ENCODE measurements at places on chromosomes 2 and 18.

DNA sequence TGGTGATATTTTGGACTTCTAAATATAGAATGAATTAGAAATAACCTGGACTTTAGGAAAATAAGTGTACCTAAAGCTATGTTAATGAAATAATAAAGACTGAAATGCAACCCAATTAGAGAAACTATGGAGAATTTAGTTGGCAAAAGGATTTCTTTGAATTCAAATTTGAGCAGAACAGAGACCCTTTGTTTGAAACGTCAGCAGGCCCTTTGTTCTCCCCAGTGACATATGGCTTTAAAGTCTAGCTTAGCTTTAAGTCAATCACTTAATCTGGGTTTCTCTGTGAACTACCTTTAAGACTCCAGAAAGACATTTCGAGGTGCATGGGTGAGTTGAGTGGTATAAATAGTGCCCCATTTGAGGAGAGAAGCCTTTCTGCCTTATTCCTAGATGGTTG is 130.5 kb upstream of the CREB1 start:
- DNase-seq = no peak

- no peak for DNase-seq
Observed at GRCh38 chr2:236028066-236028465, 140.1 kb downstream of the GBX2 start.

DNA sequence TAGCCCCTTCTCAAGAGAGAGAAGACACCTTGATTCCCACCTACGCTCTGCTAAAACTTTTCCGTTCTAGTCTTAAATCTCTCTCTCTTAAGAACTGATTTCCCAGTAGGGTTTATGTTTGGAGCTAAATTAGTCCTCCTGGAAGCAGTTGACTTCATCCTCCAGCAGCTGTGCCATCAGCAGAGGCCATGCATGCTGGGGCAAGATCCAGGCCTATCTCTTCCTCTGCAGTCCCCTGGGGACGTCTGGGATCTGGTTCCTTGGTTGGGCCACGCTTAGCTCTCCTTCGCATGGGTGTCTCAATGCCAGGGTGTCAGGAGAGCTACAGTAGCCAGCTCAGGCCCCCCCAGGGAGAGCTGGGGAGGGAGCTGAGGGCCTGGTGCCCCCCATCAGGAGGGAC is 49.7 kb downstream of the HPCAL1 start:
- DNase-seq = no peak

DNA sequence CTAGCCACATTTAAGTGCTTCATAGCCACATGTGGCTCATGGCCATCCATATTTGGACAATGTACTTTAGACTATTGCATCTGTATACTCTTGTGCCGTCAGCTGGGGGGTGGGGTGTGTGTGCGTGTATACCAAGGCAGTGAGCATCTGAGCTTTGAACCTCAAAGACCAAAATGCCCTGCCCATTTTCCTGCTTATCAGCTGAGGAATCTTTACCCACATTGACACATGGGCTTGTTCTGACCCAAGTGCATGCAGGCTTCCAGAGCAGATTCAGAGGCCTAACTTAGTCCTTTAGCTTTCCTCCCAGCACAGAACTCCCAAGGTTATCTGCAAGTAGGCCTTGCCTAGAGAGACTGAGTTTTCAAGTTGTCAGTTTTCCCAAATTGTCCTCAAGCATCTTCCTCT is 11.1 kb upstream of the MOCOS start:
- DNase-seq = no peak

DNA sequence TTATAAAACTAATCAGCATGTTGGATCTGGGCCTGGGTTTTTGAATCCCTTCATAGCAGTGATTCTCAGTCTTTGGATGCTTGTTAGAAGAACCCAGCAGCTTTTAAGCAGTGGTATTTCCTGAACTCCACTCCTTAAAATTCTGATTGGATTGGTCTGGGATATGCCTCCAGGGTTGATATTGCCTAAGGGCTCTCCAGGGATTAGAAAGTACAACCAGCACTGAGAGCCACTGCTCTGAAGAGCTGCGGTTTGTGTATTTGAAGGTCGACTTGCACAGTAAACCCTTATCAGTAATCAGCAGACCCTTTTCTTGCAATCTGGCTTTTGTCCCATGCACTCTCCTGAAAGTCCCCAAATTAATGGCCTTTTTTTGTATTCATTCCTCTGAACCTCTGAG is 17.0 kb upstream of the RBMS1 start:
- DNase-seq = no peak

DNA sequence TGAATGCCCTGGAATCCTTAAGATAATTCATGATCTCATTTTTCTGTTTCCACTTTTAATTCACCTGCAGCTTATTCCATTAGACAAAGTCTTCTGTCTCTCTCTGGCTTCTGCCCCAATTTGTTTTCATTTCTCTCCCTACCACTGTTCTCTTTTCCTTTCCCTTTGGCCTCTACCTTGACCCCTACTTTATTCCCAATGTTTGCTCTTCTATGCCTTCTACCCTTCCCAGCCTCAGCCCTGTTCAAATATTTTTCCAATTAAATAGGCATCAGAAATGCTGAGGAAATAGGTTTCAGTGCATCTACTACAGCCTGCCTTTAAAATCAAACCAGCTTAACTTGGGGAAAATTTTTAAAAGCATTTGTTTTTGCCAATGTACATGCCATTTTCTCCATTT is 443.7 kb upstream of the CWC22 start:
- no peak for DNase-seq

DNA sequence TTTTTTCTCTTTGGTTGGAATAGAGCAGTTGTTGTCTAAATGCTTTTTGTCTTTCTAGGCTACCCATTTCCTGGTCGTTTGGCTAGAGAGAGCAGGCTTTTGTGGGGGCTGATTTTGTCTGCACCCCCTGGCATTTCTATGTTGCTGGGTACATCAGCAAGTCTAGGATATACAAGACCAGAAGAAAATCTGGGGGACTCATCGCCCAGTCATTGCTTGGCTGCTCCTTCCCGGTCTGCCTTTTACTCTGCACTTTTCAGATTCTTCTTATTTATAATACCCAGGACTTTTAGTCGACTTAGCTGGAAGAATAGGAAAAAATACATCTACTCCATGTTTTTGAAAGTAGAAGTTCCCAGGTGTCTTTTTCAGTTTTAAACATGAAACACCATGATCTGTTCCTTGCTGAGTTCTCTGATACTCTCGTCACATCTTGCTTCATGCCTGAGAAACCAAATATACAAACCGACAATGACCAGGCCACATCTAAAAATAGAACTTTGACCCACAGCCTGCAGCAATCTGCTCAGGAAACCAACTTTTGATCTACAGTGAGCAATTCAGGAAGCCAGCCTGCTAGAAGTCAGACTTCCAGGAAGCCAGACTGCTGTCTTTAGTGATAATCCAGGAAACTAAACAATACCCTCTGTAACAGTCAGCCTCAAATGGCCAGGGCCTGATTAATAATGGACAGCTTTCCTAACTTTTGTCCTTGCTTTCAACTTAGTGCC is 163.8 kb upstream of the MEX3C start:
- peak; percentile 18 for DNase-seq

DNA sequence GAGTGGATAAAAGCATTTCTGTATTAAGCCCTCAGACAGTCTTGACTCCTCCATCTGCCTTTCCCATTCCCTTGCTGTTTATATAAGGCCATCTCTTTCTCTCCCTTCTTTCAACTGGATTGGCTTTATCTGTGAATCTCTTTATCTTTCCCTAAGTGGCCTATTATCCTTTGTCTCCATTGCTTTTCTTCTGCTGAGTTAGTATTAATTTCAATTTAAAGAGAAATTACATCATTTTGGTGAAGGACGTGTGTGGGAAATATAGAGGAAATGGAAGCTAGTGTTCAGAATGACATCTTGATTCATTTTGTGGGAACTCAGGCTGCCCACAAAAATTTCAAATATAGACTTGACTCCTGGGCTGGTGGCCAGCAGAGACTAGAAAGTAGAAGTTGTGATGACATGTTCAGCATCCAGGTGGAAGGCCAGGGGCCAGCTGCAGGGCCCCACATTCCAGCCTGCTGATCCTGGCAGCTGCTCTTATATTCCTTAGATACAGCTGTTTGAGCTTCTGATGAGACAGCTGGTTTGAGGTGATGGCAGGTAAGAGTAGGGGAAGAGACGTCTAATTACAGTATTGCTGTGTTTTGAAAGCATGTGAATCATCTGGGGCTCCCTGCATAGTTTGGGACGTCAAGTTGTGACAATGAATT is 52.3 kb downstream of the DIS3L2 start:
- DNase-seq = peak; percentile 73

DNA sequence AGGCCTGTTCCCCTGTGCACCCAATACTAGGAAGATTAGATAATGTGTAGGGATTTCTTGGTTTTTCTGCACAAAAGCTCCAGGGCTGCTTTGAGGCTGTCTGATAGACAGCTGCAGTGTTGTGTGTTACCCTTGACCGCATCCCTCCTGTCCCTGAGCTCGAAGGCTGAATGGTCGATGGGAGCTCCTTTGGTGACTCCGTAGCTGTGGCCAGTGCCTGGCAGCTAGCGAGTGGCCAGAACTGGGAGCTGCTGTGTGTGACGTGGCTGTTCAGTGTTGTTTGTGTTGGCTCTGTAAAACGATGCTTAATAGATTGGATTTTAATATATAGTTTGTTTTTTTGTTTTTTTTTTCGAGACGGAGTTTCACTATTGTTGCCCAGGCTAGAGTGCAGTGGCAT is 170.0 kb downstream of the AGAP1 start:
- DNase-seq = no peak

DNA sequence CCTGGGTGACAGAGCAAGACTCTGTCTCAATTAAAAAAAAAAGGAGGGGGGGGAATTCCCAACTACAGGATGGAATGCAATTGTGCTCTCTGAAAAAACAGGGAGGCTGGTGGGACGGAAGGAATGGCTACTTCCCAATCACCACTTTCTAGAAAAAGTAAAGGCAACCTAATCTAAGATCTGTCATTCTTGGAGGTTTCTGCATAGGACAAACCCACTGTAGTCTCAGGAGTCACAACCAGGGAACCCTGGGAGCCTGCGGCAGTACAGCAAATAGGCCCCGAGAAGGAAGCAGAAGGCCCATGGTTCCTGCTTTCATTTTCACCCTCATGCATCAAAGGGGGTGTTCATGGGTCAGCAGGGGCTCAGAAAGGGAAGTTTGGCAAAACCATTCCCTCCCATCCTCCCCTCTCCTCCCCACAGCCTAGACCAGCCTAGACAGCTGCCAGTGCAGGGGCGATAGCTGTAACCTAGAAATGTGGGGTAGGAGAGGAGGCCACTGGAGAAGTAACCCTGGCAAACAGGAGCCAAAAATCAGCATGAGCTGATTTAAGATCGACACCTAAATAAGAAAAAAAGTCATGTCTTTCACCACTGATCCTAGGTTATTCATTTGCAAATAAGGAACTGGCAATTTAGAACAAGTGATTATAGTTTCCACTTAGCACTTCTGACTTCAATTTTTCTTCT is 48.0 kb downstream of the TRABD2A start:
- DNase-seq = peak; percentile 86

DNA sequence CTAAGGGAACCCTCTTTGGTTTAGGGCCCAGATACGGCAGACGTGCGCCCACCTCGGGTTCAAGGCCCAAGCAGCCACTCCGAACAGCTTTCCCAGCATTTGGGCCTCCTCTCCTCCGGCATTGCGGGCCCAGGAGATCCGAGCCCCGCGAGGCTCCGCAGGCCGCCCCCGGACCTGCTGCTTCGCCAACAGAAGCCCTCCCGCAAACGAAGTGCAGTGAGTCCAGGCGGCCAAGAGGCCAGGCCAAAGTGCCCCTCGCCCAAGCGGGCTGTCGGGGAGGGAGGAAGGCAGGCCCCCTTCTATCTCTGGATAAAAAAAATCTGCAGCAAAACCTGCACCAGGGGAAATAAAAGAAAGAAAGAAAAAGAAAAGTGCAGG is 6.0 kb downstream of the EN1 start:
- DNase-seq = no peak

DNA sequence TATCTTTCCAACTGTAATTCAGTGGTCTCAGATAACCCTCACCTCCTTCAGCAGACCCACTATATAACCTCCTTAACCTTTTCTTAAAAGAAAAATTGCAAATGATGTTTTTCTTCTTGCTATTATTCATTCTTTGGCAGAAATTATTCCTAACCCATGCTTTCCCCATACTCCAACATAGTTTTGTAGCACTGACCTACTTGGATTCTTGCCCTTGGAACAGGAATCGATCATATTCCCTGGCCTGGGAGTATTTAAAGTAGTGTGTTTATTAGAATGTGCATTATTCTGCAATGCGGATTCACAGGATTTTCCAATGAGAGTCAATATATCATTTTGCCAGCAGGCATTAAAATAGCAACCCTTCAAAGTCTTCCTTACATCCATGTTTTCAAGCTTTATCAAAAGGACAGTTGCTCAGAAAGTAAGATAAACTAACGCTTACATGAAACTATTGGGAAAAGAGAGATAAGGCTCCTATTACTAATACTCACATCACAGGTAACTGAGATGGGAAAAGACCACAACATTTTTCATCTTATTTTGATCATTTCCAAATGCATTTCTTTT is 37.4 kb downstream of the CHN1 start:
- no peak for DNase-seq

DNA sequence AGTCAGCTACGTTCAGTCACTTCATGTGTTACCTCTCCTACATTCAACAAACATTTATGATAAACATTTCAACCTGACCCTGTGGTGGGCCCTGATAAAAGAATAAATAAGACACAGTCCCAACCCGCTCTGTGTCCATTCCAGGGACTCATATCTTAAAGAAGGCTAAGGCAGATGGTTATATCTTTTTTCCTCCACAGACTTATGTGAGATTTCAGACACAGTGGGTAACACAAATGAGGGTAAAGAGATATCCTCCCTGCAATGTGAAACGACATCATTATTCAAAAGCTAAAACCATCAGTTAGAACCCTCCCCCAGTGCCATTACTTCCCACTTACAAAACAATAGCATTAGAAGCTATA is 11.1 kb upstream of the HNRNPLL start:
- DNase-seq = no peak

GRCh38 chr2:106156305-106157296 is 37.5 kb downstream of the UXS1 start:
- no peak for DNase-seq

- DNase-seq = no peak
Observed at GRCh38 chr2:194270648-194271047, 1386.4 kb upstream of the SLC39A10 start.

DNA sequence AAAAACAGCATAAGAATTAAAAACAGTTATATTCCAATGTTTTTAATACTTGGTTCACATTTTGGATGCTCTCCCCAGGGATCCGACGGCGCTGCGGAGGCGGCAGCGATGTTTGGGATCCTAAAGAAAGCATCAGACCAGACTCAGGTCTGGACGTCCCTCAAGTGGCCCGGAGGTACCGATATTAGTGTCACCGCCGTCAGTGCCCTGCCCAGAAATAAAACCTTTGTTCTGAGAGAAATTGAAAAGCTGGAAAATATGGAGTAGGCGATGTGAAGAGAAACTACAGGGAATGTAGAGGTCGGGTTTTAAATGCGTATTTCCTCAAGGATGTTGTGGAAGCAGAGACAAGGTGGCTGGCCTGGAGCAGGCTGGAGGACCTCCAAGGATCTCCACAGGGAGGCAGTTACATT is 683 bp upstream of the TBC1D8 start:
- DNase-seq = no peak

GRCh38 chr2:240877460-240878340 is 9.1 kb downstream of the AGXT start:
- DNase-seq = no peak

DNA sequence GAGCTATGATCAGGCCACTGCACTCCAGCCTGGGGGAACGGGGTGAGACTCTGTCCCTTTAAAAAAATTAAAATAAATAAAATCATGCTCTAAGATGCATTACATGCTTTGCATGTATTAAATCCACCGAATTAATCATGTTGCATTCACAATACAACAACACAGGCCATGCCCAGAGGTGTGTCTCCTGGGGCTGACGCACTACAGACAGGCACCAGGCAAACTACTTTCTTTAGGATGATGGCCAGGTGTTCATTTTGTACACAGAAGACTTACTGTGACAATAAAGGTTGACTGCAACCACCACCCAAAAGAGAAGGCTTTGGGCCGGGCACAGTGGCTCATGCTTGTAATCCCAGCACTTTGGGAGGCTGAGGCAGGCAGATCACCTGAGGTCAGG is 226.8 kb upstream of the PXDN start:
- DNase-seq = no peak
